T-helper 17 cell (primary cell): ENCODE measurements at places on chromosomes 16 and 17. TPM values are rescaled to one million over a fixed set of nuclear protein-coding genes. Genes with fewer than 3 reads are reported as not detected.
A peak's percentile ranks its signal among the peaks of the same experiment; 100 is the strongest.

GRCh38 chr17:50295021-50295420, 20.8 kb downstream of the TMEM92 start:
- peaks cover 8% of the 10 kb centered on the region for H3K4me1 ChIP-seq
- no peak overlapping the region for H3K27ac ChIP-seq
- peaks cover 34% of the 10 kb centered on the region for H3K27me3 ChIP-seq
- peaks cover 2% of the 10 kb centered on the region for H3K36me3 ChIP-seq
- no peak overlapping the region for H3K4me3 ChIP-seq

GRCh38 chr17:28405632-28406472, at the start of gene SLC46A1:
Gene SLC46A1 (minus strand): TSS chr17:28406212. CDS start chr17:28406114, 98 bp downstream.
- peaks cover 3% of the 10 kb centered on the region for H3K36me3 ChIP-seq
- H3K4me1 ChIP-seq: peaks cover 9% of the 10 kb centered on the region
- peak within 1 kb of the TSS; percentile 85 for H3K4me3 ChIP-seq
- no peak within 1 kb of the TSS for H3K27ac ChIP-seq
- DNase-seq: no peak

- no peak for DNase-seq
- peak overlapping the region; percentile 72 for H3K27ac ChIP-seq
- H3K4me1 ChIP-seq: peaks cover 28% of the 10 kb centered on the region
- H3K36me3 ChIP-seq: no peaks in the 10 kb centered on the region
These were observed 32.7 kb upstream of the LRRC37A start for GRCh38 chr17:46262271-46262670.

The CCL17 gene
- not detected for total RNA-seq

The C16orf95 gene
- total RNA-seq: 2.0 TPM

The PLD6 gene
- total RNA-seq: 13.2 TPM
